M059J (cell line): ENCODE measurements at places on chromosomes 4 and X.

GRCh38 chrX:155215443-155216178 lies 649 bp upstream of the VBP1 start:
- DNase-seq = no peak

DNA sequence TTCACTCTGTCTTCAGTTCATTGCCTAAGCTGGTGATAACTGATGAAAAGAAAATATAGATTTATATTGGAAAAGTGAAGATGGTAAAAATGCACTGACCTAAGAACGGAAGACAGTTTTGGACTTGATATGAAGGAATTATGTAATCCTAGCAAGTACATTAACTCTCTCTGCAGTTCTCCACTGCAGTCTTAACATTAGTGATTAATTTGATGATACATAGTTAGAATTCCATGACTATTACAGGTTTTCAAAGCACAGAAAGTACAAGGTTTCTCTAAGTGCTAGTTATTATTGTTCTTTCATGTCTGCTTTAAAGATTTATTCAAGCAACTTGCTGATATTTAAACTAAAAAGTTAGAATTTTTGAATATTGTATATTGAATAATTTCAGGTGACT lies 1591.7 kb upstream of the ADGRL3 start:
- no peak for DNase-seq

- no peak for DNase-seq
Measured at GRCh38 chr4:2805712-2806389, 13.0 kb downstream of the SH3BP2 start.

DNA sequence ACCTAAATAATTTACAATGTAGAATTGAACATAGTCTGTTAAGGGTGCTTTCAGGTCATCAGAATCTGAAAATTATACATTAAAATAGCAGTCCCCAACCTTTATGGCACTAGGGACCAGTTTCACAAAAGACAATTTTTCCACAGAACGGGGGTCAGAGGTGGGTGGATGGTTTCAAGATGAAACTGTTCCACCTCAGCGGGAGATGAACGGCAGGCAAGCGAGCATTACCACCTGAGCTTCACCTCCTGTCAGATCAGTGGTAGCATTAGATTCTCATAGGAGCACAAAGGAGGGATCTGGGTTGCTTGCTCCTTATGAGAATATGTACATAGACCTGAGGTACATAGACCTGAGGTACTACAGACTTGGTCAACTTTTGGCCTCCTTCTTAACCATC lies 29.0 kb downstream of the LRBA start:
- DNase-seq = no peak

DNA sequence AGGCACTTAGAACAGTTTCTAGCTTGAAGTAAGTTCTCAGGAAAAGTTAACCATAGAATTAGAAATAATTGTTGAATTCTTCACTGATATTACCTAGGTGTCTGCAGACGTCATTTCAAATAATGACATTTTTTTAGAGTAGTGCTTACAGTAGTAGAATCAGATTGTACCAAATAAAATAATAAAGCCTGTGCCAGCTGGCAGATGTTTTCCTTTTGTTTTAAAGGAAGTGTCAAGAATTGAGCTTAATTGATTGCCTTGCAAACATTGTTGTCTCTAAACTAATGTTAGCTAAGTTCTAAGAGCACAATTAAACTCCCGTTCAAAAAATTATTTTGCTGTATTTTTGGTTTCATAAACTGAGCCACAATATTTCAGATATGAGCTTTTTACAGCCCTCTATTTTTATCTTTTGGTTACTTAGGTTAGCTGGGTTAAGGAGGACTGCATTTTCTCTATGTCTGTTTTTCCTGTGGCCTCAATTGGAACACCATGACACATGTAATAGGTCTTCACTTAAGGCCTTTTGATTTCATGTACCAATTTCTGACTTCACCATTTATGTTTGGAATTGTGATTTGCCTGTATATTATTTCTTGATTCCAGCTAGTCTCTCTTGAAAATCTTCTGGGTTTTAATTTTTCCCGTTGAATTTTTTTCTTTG lies 64.2 kb downstream of the DCUN1D4 start:
- DNase-seq = no peak

- DNase-seq = peak; percentile 84
Measured at GRCh38 chr4:29708473-29708872, 1011.7 kb upstream of the PCDH7 start.

- DNase-seq = peak; percentile 51
Measured at GRCh38 chrX:104324461-104325212, 69.9 kb upstream of the ESX1 start.

DNA sequence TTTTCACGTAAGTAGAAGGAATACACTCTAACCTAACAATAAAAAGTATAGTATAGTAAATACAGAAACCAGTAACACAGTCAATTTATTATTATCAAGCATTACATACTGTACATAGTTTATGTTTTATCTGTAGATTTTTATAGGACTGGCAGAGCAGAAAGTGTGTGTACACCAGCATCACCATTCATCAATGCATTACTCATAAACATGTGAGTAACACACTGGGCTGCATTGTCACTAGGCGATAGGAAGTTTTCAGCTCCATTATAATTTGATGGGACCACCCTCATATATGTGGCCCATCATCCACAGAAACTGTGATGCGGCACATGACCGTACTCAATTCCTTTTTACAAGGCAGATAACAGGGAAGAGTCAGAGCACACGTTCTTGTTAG lies 137.8 kb upstream of the RBPJ start:
- no peak for DNase-seq

DNA sequence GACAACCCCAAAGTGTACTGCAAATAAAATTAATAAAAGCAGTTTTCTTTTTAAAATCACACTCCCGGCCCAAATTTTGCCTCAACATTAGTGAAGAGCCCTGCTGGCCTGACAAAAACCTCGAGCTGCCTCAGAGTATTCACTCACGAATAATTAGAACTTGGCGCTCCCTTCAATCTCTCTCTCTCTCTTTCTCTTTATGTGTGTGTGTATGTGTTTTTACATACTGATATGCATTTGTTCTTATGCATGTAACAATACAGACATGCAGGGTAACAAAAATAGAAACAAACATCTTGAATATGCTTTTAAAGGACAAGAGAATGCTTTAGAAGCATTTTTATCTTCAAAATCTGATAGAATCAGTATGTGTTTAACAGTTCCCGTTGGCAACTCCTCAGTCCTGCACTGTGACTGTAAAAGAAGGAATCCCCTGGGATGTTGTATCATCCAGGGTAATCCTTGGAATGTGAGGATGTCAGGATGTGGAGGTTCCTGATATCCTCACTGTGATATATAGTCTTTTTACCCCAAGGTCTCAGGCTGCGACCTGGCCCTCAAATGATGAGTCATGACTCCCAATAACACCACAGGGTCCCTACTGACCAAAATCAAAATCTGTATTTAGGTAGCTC lies 53.0 kb downstream of the PTCHD1 start:
- no peak for DNase-seq

DNA sequence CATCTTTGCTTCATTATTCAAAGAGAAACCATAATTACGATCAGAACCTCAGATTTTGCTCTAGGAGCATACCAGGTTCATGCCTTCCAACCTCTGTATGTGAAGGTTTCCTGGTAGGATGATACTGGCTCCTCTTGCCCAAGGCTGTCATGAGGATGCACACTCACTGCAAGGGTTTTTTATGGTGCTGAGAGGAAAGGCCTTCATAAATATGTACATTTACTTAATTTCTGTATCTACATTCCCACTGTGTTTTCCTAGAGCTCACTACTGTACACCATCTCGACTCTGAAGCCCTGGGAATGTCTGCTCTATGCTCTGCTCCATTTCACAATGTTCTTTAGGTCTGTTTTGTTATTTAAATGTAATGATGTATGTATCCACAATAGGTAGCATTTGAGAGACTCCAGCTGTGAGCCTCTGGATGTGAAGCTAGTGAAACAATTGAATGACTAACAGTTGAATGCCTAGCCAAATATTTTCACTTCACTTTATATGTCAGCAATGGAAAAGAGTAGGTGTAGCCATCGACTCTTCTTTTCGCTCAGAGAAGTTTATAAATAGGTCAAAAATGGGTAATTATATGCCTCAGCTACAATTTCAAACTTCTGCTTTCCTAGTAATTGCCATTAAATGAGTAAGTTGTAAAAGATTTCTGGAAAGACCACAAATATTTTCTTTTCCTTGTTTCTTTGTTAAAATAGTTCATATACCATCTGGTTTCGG lies 228.0 kb downstream of the PALLD start:
- no peak for DNase-seq
